ENCODE measurements at places on chromosomes 6 and 20.

GRCh38 chr6:46674410-46674809 is 13.3 kb upstream of the TDRD6 start:
- DNase-seq: no peak

GRCh38 chr20:3296261-3297078 is 57.5 kb upstream of the SLC4A11 start:
- no peak for DNase-seq

- DNase-seq: no peak
Observed at GRCh38 chr20:48041078-48041780, 255.9 kb upstream of the SULF2 start.

DNA sequence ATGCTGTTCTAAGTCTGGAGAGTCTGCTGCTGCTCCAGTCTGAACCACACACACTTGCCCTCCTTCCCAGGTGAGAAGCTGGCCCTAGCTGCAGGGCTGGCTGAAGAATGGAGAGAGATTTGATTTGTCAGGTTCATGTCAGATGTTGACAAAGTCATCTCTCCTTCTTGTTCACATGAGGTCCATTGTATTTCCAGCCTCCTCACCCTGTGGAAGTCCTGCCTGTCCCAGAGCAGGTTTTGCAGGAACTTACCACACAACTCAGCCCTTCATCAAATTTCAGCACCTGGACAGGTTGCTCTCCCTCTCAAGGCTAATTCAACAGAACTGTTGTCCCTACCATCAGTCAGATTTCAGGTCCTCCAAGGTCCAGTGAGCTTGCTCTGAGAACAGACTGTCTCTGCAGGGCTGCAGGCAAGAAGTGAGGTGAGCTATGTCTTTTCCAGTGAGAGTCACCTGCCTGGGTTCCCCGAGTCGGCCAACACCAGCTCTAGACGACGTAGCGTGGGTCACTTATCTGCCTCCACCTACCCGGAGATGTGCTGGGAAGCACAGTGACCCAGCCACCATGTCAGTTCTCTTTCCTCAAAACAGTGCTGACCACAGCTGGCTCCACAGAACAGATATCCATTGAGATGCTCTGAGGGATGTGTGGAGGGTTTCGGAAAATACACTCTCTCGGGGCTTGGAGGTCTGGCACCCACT is 58.0 kb upstream of the CD93 start:
- no peak for DNase-seq

GRCh38 chr6:33104887-33105286 is 29.1 kb downstream of the HLA-DPB1 start:
- no peak for DNase-seq

DNA sequence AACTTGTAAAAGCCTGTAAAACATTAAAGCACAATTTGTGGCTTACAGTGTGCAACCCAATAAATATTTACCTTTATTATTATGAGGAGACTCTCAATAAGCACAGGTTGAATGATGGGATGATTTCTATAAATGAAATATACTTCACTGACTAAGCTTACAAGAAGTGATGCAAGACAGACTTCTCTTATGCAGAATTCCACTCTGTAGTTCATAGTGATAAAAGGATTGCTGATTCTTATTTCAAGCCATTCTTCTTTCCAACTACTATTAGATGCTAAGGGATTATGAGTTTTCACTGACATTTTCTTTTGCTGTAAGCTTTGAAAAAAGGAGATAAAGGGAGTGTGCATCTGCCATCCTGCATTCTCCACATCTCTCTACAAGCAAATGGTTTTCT is 149.0 kb upstream of the ARG1 start:
- DNase-seq: no peak

- no peak for DNase-seq
Observed at GRCh38 chr20:2694519-2694918, 1.9 kb downstream of the EBF4 start.

GRCh38 chr6:153959276-153959675 is 79.8 kb upstream of the OPRM1 start:
- DNase-seq: no peak
